ENCODE measurements at places on chromosomes 6 and 20.

- no peak for DNase-seq
Measured at GRCh38 chr6:21767891-21768648, 174.5 kb downstream of the SOX4 start.

GRCh38 chr6:113171882-113172281 lies 685.3 kb upstream of the MARCKS start:
- no peak for DNase-seq

- DNase-seq, result no peak
Measured at GRCh38 chr6:15464211-15464725, 198.6 kb downstream of the DTNBP1 start.

DNA sequence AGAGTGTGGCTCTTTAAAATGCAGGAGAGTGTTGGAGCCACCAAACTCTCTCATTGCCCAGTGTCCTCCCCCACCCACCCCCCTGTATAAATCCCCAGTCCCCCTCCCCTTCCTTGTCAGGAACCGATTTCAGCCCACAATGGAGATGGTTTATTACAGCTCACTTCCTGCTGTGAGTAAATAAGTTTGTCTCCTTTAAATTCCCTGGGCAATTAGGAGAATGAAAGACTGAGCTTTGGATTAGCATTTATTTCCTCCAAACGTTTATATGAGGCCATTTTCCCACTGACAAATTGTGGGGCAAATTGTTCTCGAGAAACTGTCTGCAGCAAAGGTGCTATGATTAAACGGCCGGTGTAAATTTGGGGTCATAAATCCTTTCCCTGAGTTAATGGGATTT lies 128.8 kb downstream of the DHX35 start:
- DNase-seq, result no peak

DNA sequence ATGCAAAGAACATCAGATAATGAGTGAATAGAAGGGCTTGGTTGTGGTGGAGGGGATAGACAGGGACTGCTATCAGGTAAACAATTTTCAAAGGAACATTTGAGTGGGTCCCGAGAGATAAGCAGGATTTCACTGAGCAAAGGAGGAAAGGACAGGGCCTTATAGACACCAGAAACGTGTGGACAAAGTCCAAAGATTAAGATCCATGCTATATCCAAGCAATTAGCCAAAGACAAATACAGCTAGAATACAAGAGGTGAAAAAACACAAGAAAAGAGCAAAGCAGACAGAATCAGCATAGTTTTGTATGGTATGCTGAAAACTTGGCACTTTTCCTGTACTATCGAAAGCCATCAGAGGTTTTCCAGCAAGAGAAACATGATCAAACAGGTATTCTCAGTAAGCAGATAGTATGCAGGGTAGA lies 59.8 kb downstream of the CDK19 start:
- no peak for DNase-seq

DNA sequence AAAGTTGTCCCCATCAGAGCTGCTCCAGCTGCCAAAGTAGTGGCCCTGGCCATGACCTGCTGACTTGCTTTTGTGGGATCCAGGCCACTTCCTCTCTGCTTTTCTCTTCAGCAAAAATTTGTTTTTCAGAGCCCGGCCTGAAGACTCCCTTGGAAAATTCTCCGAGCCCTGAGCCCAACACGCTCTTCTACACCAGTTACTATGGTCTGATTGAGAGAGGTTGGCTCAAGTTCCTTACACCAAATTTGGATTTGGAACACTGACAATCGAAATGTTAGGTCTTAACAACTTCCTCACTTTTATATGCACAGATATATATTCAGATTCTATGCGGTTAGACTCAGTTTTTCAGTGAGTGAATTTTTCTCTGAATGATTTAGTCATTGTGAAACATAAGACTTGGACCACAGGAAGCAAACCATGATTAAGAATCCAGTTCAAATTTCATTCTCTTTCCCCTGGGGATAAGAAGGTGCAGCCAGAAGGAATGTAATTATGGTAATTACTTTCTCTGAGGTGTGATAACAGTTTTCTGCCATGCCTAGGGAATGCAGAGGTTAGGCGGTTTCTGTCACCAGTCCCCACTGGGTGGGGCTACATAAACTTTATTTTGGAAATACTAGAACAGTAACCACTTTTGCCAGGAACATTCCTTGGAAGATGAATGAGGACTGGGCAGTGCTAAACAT lies 365.2 kb downstream of the SYNE1 start:
- DNase-seq, result no peak

DNA sequence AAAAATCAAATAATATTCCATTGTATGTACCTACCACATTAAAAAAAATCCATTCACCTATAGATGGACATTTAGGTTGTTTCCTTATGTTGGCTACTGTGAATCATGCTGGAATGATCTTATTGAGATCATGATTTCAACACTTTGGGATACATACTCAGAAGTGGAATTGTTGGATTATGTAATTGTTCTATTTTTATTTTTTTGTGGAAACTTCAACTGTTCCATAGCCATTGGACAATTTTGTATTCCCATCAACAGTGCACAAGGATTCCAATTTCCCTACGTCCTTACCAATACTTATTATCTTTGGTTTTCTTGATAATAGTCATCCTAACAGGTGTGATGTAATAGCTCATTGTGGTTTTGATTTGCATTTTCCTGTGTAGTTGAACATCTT lies 834.0 kb downstream of the MAFB start:
- no peak for DNase-seq

DNA sequence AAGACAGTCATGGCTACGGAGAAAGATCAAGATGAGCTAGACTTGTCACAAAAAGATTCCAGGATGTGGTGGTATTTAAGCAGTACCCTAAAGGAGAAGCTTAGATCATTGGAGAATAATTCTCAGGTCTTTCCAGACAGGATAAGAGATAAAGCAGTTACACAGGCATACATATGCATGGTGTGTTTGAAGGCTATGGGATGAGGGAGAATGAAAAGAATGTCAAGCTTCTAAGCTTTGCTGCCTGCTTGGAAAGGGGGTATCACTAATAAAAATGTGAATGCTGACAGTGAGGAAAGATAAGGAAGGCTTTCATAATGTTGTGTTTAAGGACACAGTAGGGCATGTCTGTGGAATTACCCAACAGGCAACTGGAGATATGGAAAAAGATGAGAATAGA lies 28.1 kb downstream of the RWDD2A start:
- no peak for DNase-seq

GRCh38 chr6:107977283-107977682 lies 19.3 kb upstream of the SEC63 start:
- no peak for DNase-seq

GRCh38 chr6:32222333-32223230 lies 1.3 kb downstream of the NOTCH4 start:
- DNase-seq, result no peak

DNA sequence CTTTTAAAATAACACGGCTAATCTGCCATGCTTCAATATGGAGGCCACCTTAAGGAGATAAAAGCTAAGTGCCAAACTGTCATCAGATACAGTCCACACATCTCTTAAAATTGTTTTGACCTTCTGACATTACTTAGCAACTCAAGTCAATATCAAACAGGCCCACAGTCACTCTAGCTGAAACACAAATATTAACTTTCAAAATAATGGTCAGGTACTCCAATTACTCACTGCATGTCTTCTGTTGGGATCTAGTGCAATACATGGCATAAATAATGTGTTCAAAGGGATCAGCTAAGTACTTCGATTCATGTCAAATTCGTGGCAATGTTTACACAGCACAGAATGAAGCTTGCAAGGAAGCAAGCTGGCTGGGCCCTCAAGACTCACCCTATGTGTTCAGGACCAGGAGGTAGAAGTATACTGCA lies 133.9 kb upstream of the BEND6 start:
- peak; percentile 38 for DNase-seq

GRCh38 chr6:24540197-24540596 lies 45.4 kb downstream of the ALDH5A1 start:
- no peak for DNase-seq

GRCh38 chr6:71236926-71237434 lies 51.6 kb upstream of the OGFRL1 start:
- no peak for DNase-seq

Measured in HuH-7.5 (cell line).